Stimulated activated CD4-positive, alpha-beta T cell treated with anti-CD3 and anti-CD28 coated beads, Interleukin-1b, Interleukin-23, amount 100 ng/mL, for 1 hour (primary cell): ENCODE measurements at places on chromosomes 3 and 15.

DNA sequence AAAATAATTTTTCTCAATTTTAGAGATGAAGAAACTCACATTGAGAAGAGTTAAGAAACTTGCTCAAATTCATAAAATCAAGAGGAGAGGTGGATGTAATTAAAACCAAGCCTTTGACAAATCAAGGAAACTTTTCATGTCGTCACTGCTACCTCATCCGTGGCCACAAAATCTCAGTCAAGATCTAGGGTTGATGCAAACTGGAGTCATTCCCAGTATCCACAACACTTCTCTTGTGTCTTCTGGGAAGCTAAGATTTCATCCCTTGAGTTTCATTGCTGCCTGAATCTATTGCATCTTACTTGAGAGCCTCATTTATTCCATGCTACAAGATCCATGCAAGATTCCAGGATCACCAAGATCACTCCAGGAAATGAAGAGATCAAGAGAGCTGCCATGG lies 5.4 kb upstream of the FBN1 start:
- DNase-seq: no peak

DNA sequence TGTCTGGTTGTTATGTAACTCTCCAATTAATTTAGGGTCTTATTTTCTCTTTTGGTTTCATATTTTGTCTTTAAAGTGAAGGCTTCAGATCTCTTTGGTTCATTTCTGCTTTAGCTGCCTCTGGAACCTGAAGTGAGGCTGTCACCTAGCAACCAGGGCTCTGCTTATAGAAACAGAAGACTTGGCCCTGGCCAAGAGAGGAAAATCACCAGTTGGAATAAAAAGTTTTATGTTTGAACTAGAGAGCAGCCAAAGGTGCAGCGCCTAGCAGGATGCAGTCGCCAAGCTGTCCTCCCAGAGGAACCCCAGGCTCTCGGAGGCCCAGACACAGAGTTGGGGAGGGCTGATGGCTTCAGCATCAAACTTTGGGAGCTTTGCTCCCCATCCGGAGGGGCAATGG lies 41.1 kb downstream of the LYZL4 start:
- DNase-seq: no peak

DNA sequence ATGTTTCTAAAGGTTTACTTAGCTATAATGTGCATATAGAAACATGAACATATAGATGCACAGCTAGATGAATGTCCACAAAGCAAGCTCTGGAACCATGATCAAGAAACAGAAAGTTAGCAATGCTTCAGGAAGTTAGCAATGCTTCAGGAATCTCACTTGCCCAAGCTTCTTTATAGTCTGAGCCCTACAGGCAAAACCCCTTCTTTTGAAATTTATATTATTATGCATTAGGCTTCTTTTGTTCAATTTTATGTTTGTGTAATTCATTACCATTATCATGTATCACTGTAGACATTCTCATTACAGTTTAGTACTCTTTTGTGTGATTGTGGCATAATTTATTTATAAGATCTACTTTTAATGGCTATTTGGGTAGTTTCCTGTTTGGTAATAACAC lies 286.4 kb upstream of the BCHE start:
- DNase-seq: no peak

GRCh38 chr3:13110678-13111116 lies 37.5 kb upstream of the IQSEC1 start:
- no peak for DNase-seq

- no peak for DNase-seq
Observed at GRCh38 chr15:42734076-42734672, 2.8 kb downstream of the CDAN1 start.

DNA sequence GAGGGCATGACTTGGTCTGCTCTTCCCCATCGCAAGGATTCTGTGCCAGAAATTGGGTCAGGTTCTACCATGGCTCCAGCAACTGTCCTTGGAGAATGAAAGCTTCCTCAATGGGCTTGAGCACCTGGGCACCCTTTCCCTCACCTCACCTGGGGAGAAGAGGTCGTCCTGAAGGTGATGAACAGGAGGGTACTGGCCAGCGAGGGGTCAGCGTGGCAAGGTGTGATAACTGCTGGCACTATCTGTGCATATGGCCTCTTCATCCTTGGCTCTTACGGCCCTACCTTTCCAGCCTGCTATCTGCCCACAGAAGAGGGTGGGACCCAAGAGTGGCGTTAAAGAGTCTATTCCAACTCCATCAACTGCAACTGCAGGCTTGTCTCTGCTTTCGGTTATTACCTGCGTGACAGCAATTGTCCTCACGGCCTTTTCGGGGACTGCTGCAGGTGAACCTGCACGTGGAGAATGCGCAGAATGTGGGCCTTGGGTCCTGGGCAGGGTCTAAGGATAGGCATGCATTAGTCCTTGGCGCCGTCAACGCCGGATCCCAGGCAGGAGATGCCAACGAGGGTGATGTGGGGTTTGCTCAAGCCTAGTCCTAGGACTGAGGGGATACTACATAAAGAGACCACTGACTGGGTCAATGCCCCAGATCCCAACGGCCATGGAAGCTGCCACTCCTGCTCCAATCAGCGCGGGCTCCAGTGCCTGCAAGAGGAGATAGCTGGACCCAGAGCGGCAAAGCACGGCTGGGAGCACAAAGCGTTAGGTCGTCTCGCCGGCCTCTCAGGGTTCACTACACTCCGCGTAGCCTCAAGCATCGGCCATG lies 625 bp upstream of the RBM15B start:
- DNase-seq: no peak

GRCh38 chr15:80744826-80745225 lies 34.3 kb upstream of the CEMIP start:
- DNase-seq: no peak

GRCh38 chr15:90683876-90684275 lies 33.3 kb upstream of the BLM start:
- no peak for DNase-seq

DNA sequence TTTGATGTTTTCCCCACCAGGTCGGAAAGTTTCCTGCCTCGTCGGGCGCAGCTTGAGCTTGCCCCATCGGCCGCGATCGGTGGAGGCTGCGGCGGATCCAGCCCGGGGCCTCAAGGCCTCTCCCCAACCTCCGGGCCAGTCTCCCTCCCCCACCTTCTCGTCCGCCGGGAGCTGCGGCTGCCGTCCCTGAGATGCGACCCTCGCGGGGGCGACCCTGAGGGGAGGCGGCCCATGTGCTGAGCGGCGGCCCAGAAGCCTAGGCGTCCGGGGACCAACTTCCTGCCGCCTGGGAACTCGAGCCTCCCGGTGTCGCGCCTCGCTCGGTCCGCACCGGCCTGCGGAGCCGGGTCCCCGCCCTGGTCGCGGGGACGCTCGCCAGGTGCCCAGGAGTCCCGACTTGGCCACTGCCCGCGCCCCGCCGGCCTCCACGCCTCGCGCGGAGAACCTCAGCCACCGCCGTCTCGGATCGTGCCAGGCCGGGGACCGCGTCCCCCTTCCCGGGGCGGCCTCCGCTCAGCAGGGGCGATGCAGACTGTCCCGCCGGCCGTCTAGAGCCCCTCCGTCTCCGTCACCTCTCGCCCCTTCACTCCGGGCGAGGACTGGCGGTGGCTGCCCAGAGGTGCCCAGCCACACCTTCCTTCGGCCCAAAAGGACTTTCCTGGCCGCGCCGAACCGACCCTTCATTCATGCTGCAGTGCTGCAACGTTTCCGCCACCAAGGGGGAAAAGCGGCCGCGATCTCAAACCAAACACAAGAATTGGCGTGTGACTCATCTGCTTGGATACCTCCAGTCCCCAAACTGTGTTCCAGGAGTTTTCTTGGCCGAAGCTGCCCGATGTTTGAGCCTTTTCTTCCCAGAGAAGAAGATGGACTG lies 656 bp downstream of the SLMAP start:
- no peak for DNase-seq

DNA sequence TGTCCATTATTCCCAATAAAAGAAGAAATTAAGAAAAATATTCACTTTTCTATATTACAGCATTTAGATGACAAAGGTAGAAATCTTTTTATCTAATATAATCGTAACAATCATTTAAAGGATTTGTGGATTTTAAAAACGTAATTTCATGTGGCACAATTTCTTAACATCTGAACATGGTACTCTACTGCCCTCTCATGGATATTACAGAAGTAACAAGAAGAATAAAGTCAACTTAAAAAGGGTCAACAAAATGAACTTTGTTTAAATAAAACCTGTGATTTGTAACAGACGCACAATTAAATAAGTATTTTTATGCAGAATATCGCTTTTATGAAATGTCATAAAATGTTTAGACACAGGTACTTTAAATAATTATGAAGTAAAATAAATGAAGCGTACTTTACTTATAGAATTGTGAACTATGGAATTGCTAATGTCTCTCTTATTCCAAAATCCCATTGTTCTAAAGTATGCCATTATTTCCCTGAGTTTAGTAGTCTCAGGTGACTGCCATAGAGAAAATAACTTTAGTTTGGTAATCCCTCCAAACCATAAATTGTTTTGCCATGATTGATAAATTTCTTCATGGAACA lies 366.8 kb upstream of the ZNF385D start:
- DNase-seq: no peak

DNA sequence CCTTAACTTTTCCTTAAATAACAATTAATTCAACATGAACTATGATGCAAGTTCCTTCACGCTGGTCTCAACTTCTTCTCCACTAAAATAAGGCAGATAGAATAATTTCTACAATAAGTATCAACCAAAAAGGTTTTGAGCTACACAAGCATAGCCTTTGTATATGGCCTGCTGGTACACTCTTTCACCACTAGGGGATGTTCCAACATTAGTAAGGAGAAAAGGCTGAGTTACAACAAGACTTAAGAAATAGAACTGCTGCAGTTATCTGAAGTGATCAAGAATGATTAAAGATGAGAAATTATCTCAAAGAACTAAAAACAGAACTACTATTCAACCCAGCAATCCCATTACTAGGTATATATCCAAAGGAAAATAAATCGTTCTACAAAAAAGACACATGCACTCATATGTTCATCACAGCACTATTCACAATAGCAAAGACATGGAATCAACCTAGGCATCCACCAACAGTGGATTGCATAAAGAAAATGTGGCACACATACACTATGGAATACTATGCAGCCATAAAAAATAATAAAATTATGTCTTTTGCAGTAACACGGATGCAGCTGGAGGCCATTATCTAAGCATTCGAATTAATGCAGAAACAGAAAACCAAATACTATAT lies 14.4 kb downstream of the ATP13A3 start:
- no peak for DNase-seq

DNA sequence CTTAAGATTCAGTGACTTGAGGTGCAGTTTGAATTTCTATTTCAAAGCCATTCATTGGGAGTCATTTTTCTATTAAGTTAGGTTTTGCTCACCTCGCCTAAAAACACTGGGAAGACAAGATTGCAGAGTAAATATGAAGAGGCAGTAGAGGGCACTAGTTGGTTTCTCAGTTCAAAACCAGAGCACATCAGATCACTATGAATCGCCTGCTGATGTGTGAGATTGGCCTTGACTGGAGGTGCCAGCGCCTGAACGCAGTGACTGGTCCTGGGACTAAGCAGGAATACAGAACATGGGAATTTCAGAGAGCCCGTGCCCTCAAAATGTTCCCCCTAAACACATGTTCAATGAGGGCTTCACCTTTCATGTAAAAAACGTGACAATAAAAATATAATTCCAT lies 229.0 kb downstream of the ITPR1 start:
- DNase-seq: no peak

- no peak for DNase-seq
Observed at GRCh38 chr3:117201901-117202774, 492.6 kb downstream of the TUSC7 start.

DNA sequence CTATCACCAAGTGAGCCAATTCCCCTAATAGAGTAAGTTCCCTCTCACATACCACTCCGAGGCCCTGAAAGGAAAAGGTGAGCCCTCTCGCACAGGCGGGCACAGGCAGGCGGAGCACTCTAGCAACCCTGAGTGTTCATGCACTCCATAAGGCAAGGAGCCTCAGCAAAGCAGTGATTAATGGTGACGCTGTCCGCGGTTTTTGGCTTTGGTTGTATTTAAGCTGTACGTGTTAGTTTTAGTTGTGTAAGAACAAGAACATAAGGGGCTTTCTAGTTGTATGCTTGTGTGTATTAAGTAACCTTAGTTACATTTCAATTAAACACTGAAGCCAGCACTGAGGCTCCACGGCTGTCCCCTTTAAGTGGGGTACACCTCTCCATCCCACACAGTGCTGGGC lies 33.1 kb downstream of the KLHL25 start:
- no peak for DNase-seq

DNA sequence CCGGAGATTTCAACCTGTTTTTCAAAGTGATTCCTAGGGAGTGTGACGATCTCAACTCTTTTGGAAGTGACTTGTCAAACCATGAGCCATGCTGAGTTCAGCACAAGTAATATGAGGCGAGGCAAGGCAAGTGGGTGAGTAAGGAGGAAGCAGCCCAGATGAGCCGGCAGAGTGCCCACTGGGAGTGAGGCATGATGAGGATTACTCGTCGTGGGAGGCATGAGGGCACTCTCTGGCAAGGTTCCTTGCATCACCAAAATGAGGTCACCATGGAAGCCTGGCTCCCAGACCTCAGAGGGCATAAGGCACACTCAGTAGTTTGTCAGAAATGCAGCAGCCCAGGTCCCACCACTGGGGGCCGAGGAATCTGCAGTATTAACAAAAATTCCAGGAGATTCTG lies 636.1 kb downstream of the MAGI1 start:
- DNase-seq: no peak

DNA sequence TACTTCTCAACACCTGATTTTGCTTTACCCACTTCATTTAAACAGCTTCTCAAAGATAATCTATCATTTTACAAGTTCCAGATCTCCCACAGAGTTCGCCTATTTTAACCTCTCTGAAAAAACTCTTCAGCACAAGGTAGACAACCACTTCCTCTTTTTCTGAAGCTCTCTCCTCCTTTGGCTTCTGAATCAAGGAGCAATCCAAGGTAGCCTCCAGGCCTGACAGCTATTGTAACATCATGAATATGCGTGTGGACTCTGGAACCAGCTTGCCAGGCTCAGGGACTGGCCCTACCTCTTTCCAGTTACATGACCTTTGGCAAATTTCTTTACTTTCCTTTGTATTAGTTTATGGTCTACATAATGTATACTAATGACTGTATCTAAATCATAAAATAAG lies 405.9 kb upstream of the ZNF385D start:
- DNase-seq: no peak

DNA sequence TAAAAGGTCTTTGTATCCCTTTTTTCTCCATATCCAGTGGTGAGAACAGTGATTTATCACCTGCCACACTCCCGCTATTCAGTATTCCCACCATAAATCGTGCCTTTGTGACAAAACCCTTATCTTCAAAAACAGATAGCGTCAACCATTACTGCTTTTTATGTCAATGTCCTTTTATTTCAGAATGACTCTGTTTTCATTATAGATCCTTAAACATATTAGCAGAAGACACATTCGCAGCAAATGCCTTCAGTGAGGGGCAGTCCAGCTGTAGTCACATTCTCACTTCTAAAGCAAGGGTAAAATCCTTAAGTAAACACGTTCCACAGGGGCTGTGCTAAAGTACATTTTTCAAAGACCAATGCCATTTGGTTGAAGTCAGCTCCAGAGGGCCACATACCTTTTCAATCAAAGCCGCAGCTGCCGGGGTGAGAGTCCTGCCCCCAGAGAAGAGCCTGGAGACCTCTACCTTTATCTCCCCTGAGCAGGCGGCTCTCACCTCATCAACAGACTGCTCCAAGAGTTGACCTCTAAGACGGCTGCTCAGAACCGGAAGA lies 53.4 kb downstream of the PDZRN3 start:
- no peak for DNase-seq
